EL (cell line): ENCODE measurements at places on chromosomes 6 and 20.

DNA sequence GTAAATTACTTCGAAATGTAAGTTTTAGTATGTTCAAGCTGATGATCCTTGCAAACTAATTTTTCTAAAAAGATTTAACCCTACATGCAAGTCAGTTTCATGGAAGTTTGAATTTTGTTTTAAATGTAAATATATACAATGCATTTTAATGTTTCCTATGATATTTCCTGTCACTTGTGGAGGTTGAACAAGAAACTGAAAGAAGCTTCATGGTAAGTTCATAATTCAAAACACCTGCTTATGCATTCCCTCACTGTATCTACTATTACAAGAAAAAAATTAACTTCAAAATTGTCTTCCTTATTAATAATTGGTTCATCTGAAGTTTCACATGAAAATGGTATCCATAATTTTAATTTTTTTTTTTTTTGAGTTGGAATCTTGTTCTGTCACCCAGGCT, 24.8 kb downstream of the KIF6 start:
- no peak for DNase-seq

DNA sequence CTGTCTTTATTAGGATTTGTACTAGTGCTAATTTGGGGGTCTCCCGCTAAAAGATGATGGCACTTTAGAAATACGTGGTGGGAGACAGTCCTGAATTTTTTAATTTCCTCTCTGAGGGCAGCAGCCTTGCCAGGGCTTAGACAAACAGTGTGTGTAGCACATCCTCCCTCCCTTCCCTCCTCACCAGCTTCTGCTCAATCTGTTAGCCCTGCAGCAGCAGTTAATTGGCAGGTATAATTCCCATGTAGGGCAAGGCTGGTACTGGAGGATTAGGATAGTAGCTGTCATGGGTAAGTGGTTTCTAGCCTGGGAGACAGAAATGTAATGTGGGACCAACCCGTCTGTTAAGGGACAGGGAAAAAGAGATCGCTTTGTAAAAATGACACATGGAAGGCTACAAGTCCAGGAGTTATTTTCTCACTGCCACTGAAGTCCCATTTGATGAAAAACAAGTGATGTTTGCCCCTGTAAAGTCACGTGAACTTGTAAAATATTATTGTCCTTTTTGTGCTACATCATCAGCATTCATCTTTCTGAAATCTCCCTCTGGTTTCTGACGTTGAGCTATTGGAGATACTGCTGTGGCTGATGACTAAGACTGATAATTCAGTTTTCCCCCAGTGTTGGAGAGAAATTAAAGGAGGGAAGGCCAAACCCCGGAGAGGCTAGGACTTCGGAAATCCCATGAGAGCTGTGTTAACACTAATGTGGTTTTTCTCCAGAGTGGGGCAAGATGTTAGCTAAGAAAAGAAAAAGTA, 40.6 kb downstream of the CTNNBL1 start:
- DNase-seq: no peak

- no peak for DNase-seq
Measured at GRCh38 chr20:45701873-45702272, at the start of gene WFDC13. WFDC13 (plus strand) TSS chr20:45702038; CDS start chr20:45702124, 86 bp downstream.

DNA sequence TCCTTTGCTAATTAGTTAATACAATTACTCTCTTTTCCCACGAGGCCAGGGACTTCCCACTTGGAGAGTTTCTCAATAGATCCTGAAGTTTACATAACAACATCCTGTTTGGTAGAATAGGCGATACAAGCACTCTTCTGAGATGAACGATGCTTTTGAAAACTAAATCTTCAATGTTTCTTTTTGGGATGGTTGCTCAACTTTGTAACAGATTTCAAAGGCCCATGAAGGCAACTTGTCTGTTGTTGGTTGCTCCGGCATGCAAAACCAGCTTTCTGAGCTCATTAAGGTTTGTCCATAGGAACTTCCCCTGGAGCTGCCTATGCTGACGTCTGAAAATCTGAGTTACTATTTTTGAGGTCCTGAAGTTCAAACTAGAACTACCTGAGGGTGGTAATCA, 25.9 kb upstream of the ROS1 start:
- no peak for DNase-seq

DNA sequence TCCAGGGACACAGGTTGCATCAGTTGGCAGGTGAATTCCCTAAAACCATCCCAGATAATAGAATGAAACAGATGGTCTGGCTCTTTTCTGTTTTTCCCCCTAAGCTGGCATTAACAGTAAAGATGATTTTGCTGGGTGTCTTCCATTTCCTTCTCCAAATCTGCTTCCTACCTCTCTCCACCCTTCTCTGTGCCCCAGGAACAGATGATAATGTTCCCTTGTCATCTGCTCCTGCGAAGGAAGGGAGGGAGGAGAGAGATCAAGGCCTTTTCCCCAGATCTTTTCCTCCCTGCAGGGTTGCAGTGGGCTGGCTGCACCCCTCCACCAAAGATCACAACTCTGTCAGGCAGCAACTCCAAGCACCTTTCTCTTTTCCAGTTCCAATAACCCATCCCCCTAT, 156.5 kb upstream of the PRDM1 start:
- DNase-seq: no peak

DNA sequence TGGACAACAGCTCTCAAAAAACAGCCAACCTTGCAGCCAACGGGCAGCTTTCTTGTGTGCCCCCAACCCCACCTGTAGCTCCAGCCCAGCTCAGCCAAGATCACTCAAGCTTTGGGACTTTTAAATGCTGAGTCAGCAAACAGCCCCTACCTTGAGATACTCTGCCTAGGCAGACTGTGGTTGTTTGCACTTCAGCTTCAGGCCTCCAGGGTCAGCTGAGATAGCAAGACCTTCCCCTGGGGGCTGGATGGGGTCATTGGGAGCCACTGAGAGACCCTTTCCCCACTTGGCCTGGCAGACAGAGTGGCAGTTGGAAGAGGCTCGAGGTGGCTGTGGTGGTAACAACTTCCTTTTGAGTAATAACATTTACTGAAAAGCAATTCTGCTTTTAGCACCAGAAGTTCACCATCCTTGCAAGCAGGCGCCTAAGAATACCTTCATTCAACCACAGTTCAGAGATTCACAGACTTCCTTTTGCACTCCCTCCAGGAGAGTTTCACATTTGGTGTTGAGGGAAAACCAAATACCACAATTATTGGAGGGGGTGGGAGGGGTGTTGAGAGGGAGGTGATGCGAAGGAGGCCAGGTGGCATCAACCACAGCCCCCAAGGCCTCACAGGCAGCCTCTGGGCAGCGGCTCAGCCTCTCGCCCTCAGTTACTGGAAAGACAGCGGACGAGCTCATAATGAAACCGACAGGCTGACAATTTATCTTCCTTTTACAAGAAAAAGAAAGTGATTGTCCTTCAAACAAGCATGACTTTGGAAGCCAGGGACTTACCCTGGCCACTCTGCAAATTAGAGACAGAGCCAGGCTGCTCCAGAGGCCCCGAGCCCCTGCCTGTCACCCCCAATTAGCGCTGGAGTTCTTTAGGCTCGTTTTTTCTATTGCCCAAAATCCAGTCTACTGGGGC, 148.1 kb downstream of the CEBPB start:
- no peak for DNase-seq

DNA sequence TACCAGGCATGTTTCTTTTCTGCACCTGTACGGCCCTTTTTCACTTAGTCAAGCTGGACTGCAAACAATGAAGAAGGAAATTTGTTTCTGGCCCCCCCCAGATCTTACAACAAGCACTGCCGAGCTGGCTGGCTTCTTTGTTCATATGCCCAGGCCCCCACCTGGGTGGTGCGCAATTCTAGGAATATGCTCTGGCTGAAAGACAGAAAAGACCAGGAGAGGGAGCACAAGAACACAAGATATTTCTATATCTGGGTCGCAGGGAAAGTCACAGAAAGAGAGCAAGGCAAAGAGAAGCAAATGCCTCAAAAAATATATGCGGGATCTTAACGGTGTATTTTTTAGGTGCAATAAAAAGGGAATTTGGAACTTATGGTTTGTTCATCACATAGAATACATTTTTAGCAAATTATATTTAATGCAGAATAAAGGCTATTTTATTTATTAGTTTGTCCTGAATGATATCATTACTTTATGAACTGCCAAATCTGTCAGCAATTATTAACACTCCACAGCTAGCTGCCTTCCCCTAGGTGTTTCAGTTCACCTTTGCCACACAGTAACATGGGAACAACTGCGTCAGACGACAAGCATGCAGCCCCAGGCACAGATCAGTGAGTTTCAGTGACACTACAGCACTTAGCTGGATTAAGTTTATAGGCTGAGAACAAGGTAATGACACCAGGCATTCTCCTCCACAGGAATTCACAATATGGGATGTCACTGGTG, 76.5 kb downstream of the GJA10 start:
- DNase-seq: peak; percentile 52

GRCh38 chr6:164107297-164107995, 692.9 kb downstream of the QKI start:
- peak; percentile 65 for DNase-seq

DNA sequence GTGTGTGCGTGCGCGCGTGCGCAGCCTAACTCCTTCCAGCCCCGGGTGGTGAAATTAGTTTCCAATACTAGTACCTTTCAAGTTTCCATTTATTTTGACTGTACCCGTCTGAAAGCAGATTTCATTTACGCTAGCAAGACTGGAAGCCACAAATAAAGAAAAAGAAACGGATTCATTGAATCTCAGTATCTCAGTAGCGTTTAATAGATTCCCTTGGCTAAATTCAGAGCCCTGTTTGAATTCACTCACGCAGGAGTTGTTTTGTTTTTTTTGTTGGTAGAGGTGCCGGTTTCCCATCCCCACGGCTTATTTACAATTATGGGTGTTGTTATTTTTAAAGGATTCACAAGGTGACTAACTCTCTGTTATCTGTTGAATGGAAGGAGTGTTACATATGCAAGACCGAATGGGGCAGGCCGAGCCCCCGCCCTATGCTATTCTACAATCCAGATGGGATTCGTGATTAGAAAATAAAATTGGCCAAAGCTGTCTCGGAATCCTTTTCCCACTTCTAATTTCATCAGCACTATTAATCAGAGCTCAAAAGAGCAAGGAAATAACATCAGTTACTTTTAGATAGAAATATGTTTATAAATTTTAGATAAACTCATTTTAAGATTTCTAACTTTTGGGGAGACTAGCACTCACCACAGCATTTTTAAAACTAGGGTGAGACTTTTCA, 2.3 kb upstream of the INSM1 start:
- no peak for DNase-seq

DNA sequence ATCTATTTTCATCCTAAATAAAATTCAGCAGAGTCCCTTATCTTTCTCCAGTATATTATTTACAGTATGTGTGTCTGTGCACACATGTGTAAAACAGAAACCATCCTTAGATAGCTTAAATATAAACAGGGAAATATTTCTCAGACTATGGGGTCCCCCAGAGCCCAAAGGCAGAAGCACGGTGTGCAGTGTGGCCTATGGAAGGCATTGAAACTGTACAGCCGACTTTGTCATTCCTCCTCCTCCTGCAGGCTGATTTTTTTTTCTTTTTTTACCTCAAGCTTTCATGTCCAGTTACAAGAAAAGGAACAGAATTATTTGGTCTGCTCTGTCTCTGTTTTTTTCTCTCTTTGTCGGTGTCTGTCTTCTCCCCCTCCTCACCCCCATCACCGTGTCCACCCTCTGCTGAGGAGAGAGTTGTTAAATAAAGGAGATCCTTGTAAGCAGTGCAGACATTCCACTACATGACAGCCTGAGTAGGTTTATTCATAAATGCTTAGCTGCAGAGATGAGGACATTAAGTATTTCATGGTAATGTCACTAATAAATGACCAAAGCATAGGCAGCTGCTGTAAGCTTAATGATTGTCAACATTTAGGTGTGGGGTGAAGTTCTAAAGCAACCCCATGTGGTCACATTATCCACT, 31.8 kb upstream of the SLC35D3 start:
- no peak for DNase-seq

- no peak for DNase-seq
Measured at GRCh38 chr6:112800439-112800838, 453.3 kb downstream of the RFPL4B start.

DNA sequence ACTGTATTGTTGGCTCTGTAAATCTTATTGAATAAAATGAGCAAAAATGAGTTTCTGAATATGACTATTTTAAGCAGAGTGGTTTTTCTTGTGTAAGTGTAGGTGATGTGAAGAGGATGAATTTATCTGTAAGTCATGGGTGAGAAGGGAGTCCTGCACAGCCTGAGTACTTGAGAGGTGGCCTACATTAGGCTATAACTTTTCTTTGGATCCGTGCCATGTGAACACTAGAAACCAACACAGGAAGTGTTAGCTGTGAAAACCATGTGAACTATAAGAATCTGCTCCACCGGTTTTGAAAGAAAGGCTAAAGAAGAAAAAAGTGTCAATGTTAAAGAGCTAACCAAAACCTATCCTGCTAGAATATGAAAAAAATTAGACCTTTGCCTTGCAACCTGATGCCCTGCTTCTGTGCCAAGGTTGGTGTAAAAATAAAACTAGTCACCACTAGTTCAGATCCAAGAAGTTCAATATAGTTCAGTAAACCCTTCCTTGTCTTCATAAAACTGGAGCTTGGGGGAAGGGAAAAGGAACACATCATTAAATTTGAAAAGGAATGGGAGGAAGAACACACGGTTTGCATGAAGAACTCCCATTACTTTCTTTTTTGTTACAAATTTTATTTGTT, 21.3 kb downstream of the PLCB1 start:
- peak; percentile 31 for DNase-seq

DNA sequence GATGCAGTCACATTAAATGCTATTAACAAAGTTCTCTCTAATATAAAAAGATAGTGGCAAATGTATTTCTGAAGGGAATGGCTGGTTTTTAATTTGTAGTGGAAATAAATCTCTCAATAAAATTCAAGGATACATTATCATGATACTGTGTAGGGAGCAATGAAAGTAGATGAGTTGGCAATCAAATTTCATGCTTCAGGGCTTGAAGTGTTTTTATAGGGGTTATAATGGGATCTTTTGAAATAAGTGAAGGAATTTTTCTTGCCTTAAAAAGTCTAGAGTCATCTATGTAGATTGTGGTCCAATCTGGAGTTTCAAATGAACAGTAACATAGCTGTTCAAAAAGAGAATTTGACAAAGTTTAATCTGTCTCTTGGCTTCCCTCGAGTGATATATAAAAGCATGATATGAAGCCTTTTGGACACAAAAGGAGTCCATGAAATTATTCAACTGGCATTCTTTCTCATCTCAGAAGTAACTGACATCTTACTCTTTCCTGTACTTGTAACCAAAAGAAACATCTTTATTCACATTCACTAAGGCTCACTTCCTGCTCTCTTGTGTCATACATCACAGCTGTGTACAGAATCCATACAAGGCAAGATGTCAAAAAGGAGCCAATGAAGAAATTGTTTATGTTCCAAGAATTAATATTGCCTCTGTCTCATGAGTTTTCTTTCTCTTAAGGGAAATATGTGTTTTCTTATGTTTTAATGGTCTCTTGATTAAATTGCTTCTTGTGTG, 591.0 kb upstream of the GJE1 start:
- DNase-seq: no peak
